K562 (cell line): ENCODE measurements at places on chromosomes 5 and 9. TPM values are rescaled to one million over a fixed set of nuclear protein-coding genes. Genes with fewer than 3 reads are reported as not detected.

DNA sequence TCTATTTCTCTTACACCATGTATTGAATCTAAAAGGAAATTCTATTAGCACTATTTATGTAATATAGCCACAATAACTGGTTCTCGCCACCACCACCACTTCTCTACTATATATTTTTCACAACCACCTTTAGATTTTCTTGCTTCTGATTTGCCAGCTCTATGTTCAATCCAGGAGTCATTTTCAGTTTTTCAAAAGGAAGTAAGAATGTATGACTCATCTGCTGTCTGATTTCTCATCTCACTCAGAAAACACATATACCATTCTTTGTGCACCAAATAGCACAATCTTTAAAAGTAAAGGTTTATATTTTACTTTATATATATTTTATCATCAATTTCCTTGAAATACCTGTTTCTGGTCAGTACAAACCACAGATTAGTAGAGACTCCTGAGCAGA lies 1127.5 kb downstream of the TAF11L14 start:
- no peak for DNase-seq

DNA sequence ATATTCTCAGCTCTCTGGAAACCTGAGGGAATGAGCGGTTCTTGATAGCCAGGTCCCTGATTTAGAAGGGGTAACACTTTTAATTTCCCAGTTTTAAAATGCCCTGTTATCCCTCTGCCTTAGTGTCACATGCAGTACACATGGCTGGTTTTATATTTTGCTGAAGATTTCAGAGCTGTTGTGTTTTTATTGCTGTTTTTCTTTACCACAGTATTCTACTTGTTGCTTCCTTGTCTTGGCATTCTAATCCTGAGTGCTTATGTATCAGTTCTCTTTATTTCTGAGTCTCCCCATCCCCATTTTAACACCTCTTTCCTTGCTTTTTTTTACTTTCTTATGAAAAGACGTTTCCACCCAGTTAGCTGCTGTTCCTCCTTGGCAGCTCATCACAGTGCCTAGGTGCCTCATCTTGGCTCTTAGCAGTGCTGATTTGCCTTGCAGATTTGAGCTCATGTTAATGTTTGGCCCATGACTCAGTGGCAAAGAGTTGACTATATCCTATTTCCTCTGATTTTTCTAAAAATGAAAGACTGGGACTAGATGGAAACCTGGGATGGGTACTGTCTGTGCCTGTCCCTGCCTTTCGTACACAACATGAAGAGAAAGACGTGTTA lies 3.7 kb downstream of the MTRR start:
- DNase-seq, result no peak

DNA sequence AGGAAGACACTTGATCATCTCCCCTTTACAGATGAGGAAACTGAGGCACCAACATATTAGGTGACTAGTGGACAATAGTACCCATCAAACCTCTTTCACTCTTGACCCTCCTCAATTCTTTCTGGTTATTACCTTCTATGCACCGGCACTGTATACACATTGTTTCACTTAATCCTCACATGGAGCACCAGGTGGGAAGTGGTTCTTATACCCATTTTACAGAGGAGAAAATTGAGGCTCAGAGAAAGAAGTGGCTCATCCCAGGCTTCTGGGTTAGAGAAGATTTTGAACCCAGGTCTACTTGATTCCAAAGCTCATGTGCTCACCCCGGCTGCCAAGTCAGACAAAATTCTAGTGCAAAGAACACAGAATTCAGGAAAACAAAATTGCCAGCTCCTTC lies 17.4 kb upstream of the DENND1A start:
- DNase-seq, result no peak

DNA sequence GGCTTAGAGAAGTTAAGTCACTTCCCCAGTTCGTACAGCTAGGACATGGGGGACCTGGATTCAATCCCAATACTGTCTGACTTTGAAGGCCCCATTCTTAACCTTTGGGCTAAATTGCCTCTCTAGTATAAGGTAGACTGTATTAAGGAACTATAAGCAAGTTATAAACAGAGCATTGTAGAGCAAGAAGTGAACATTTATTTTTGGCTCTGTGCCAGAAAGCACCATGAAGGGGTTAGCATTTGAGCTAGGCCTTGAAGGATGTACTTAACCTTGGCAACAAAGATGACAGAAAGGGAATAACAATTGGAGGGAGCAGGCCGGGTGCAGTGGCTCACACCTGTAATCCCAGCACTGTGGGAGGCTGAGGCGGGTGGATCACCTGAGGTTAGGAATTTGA lies 32.8 kb downstream of the GALNT10 start:
- DNase-seq, result no peak

- no peak for DNase-seq
Measured at GRCh38 chr5:2015124-2015848, 132.6 kb upstream of the IRX4 start.

- DNase-seq, result no peak
Measured at GRCh38 chr9:118829334-118829733, 539.9 kb downstream of the BRINP1 start.

DNA sequence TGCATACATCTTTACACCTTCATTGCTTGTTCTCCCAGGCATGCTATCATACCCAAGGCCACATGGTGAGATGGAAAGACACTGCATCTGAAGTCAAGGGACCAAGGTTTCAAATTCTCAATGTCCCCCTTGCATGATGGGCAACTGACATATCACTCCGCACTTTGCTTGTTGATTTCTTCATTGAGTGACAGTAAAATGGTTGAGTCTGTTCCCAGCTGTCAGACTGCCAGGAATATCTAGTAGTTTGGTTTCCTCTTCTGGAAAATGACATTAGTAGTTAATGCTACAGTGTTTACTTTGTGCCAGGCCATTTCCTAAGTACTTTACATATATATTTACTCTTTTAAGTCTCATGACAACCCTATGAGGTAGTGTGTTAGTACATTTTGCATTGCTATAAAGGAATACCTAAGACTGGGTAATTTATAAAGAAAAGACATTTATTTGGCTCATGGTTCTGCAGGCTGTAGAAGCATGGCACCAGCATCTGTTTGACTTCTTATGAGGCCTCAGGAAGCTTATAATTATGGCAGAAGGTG lies 114.4 kb downstream of the PCSK1 start:
- no peak for DNase-seq

GRCh38 chr5:34858790-34859189 lies 19.8 kb downstream of the TTC23L start:
- no peak for DNase-seq

DNA sequence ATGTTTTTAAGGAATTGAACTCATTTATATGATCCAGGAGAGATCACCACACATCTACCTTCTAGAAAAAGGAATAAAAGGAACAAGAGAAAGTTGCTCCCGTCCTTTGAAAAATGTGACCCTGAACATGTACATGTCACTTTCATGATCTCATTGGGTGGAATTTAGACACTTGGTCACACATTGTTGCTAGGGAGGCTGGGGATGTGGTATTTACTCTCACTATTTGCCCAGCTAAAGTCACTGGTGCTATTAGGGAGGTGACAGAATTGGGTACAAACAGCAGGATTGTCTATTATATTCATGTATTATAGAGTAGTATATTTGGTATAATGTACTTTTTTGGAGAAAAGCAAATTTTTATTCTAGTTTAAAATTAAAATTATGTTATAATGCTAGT lies 2.1 kb upstream of the CDH10 start:
- no peak for DNase-seq

- no peak for DNase-seq
Measured at GRCh38 chr5:39713250-39713916, 288.6 kb upstream of the DAB2 start.

- no peak for DNase-seq
Measured at GRCh38 chr9:35510383-35510753, 20.5 kb downstream of the RUSC2 start.

DNA sequence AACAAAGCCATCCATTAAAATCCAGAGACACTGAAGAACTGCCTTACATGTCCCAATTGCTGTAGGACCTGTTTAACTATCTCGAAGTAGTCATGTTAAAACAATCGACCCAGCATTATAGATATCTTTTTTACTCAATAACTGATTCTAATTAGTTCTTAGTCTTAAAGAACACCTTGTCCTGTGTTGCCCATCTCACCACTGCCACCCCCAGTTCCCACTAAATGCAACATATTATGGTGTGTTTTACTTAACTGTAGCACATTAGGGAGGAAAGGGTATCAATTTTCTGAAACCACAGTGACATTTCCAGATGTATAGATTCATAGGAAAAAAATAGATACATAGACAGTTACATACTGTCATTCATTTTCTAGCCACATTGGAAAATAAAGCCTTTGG lies 221.2 kb downstream of the MEF2C start:
- no peak for DNase-seq

DNA sequence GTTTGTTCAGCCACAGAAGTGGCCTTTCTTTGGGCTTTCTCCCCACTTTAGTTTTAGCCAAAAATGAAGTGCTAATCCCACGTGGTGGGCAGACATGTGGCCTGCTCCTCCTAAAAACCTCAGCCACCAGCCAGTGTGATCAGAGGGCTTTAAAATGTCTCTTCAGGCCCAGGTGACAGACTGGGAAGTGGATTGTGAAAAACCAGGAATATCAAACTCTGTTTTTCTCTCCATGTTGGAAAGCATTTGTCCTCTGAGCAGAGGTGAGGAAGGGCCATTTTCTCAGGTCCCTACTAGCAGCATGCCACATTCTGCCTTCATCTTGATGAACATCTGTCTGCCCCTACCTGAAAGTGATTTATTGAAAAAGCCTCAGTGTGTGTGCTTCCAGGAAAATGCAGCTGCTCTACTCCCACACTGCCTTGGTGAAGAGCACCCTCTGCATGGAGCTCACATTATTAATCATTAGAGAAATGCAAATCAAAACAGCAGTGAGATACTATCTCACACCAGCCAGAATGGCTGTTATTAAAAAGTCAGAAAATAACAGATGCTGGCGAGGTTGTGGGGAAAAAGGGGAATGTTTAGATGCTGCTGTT lies 181.2 kb upstream of the DMAC1 start:
- no peak for DNase-seq

GRCh38 chr5:157342822-157343402 lies 77.0 kb downstream of the CYFIP2 start:
- peak; percentile 61 for DNase-seq

GRCh38 chr9:87206064-87206661 lies 258.9 kb upstream of the GAS1 start:
- DNase-seq, result no peak

GRCh38 chr9:95415158-95415557 lies 97.6 kb upstream of the FANCC start:
- no peak for DNase-seq

DNA sequence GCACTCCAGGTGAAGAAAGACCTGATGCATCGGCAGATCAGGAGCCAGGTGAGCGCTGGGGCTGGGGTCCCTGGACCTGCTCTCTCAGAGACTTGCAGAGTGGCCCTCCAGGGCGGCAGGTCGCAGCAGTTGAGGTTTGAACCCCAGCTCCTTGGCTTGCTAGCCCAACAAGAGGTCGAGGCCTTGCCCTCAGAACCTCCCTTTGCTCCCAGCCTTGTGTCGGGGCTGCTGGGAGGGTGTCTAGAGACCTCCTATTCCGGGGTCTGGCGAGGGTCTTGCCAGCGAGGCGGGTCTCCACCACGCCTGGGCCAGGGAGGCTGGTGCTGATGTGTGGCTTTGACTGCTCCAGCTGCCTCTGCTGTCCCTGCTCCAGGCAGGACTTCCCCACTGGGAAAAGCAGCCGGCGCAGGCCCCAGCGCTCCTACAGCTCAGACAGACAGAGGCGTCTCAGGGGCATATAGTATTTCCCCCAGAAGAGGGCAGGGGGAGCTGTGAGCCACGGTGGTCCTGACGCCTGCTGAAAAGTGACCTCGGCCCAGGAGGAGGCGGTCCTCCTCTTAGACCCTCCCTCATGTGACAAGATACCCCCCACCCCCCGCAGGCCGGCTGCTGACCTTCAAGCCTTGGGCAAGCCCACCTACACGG lies 38.3 kb downstream of the LRSAM1 start:
- peak; percentile 28 for DNase-seq

DNA sequence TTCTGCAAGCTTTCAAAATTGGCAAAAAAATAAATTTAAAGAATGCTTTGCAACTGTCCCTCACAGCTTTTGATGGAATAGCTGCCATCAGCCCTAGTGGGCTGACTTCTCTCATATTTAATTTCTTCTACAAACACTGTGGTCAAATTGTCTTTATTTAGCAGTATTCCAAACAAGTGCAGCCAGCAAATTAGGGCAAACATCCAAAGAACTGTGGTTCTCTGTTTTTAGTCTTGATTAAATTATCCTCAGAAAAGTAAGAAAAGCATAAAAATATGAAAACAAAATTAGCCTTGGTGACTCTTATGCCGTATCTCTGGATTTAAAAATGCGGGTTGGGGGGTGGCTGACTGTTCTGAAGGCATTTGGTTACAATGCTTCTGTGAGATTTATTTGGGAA lies 95.8 kb upstream of the RETREG1 start:
- DNase-seq, result no peak

- DNase-seq, result no peak
Measured at GRCh38 chr9:1514776-1515363, 464.7 kb downstream of the DMRT2 start.

- no peak for DNase-seq
Measured at GRCh38 chr5:139140591-139141071, 57.5 kb downstream of the SIL1 start.

GRCh38 chr5:50751064-50751657 lies 84.7 kb downstream of the PARP8 start:
- DNase-seq, result peak; percentile 17

DNA sequence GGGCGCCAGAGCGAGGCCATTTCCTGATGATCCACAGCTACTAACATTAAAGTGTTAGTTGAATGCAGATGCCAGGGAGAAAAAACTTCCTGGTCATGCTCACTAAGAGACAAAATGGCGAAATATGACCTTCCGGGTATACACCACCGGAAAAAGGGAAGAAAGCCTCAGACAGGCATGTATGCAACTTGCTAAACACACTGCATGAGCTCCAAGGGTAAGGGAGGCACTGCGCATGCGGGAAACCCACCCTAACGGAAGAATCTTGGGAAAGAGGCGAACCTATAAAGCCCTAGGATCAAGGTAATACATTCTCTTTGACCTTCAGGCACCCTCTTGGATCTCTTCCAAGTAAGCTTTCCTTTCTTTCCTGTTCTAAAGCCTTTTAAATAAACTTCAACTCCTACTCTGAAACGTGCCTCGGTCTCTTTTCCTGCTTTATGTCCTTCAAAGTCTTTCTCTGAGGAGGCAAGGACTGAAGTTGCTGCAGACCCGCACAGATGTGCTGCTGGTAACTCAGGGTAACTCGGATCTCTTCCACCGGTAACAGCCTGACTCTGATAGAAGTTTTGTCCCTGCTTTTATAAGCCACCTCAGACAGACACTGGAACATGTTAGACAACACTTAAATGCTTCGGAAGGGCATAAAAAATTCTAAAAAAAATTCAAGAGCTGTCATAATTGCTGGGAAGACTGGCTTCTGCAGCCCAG lies 64.9 kb downstream of the DTWD2 start:
- DNase-seq, result peak; percentile 7

The GLRA1 gene
- not detected in 2 replicates for total RNA-seq

The GCNT4 gene
- 0.02 TPM in 1 of 2 replicates, not detected in the other for total RNA-seq

The PRDM9 gene
- total RNA-seq, result 0.33 and 0.47 TPM in 2 replicates

The PCA3 gene
- not detected in 2 replicates for total RNA-seq

The ZNF189 gene
- total RNA-seq, result 7.4 and 8.5 TPM in 2 replicates
